ENCODE measurements at places on chromosomes 4 and X.

- DNase-seq: peak; percentile 16
Measured at GRCh38 chrX:103215425-103215991, 600 bp downstream of the BEX4 start.

DNA sequence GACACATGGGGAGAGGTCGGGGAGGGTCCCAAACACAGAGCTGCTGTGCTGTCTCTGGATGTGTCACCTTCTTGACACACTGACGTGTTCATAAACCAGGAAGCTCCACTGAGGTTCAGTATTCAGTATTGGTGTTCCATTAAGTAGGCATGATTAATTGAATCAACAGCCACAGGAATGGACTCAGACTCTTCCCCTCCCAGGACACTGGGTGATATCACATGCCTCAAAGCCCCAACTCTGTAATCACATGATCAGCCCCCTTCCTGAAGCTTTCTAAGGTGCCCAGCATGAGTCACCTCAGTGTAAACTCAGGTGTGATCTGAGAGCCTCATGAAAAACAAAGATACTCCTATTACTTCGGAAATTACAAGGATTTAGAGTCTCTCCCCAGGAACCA is 21.1 kb upstream of the HNRNPD start:
- DNase-seq: no peak

DNA sequence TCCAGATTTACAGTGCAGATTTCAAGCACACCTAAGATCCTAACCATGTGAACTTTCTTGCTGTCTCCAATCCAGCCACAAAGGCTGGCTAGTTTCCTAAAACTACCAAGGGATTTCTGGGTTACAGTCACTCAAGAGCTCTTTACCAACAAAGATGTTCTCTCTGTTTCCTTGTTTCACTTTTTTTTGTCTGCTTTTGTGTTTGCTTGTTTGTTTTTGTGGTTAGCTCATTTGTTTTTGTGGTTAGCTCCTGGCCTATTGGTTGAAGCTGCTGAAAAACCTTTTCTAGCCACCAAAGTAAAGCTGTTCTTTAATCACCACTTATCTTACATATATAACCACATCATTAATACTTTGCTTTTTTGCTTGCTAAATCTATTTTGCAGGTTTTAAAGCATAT is 642.5 kb upstream of the GALNTL6 start:
- DNase-seq: no peak

- no peak for DNase-seq
Measured at GRCh38 chr4:139824882-139825522, 159.4 kb downstream of the MGST2 start.

DNA sequence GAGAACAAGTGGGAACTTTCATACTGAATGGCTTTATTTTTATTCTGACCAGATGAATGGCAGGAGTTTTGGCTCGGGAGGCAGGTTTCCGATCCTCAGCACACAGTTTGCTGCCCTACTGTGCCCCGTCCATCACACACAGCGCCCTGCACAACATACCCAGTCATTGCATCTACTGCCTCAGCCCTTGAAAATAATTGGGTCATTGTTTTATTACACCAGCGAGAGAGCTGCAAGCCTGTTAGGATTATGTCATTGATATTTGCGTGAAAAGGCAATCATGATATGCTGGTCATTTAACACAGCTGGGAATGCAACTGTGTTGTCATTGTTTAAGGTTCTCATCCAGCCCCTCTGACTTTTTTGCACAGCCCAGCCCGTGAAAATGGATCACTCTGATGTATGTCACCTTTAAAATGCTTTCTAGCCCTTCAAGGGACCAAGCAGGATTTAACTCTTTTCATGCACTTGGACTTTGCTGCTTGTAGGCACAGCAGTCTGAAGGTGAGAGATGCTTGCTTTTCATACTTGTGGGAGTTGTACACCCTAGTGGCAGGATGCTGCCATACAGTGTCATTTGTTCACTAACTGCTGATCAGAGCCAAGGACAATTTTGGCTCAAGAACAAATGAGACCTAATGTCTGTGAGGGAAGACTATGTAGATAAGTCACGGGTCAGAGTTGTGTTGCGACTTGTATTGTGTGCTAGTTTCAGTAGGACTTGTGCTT is 62.3 kb downstream of the RTL9 start:
- no peak for DNase-seq

GRCh38 chr4:141153751-141154510 is 20.7 kb upstream of the RNF150 start:
- DNase-seq: peak; percentile 84

GRCh38 chrX:71541210-71542022 is 8.5 kb downstream of the OGT start:
- DNase-seq: peak; percentile 84
